ENCODE measurements at places on chromosomes 5 and 9. TPM values are rescaled to one million over a fixed set of nuclear protein-coding genes. Genes with fewer than 3 reads are reported as not detected.

DNA sequence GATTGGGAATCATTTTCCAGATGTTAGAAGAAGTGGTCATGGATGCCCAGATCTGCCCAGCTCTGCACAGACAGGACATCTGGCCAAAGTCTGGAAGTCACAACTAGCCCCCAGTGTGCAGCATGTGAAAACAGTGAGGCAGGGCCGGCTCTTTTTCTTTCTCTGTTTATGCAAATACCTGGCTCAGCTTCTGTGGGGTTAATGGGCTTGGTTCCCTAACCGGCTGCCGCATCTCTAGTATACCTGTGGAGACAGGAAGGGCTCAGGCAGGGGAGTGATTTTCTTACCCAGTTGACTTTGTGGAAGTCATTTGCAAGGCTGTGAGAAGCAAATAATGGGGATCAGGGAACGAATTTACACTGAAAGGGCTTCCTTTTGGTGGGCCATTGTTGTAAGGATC, 254.8 kb upstream of the PANK3 start:
- no peak for DNase-seq

DNA sequence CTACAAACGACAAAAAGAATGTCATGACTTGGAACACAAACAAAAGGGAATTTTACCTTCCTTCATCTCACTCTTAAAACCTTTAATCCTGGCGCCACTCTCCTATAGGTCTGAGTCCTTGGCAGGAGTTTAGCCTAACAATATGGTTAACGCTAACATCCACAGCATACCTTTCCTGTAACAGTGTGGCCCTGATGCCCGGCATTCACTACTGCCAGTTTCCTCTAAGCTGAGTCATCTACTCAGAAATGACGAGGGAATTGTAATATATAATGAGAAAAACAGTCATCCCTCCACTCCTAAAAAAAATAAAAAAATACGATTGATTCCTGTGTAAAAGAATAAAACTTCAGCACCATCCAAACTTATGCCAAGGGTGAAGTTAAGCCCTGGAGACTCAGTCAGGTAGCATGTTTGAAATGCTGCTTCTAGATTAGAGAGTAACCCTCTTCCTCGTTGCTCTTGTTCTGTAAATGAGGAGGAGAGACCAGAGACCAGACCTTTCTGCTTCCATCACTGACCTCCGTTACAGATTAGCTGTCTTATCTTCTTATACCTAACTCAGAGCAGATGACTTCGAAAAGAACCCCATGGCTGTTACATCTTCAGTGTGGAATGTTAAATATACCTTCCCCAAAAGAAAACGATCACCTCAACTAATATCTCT, 37.4 kb downstream of the CCDC125 start:
- no peak for DNase-seq

- no peak for DNase-seq
Observed at GRCh38 chr5:3899093-3899492, 303.5 kb downstream of the IRX1 start.

GRCh38 chr9:87406543-87407166, 91.0 kb upstream of the DAPK1 start:
- DNase-seq, result no peak

DNA sequence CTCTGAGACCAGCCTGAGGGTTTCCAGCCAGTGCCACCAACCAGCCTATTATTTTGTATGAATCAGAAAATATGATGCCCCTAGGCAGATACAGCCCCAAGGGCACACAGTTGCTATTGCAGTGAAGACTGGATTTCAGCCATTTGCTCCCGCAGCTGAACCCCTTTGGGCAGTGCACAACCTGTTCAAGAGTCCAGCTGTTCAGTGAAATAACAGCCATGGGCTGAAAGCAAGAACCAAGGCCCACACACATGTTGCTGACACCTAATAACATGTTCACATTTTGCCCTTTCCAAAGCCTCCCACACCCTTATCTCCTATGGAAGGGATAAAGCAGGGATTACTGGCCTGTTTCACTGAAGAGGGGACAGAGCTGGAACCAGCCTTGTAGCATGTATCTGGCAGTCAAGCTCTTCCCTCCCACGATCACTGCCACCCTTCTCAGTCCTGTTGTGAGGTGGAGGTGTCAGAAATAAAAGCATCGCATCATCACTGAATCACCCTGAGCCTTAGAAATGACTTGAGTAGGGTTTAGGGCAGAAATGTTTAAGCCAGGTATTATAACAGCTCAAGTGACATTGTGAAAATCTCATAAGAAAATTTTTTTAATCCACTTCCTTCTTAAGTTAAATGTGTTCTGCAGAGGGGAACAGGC, 137.1 kb upstream of the FSTL4 start:
- no peak for DNase-seq

DNA sequence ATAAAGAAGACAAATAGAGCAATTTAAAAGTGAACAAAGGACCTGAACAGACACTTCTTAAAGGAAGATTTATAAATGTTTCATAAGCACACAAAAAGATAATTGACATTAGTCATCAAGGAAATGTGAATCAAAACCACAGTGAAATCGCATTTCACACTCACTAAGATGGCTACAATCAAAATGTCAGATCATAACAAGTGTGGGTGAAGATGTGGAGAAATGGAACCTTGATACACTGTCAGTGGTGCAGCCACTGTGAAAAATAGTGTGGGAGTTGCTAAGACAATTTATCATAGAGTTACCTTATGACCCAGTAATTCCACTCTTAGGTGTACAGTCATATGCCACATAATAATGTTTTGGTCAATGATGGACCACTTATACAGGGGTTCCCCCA, 54.5 kb upstream of the HTR4 start:
- DNase-seq, result no peak

- DNase-seq, result no peak
Observed at GRCh38 chr5:139569270-139569955, 8.3 kb downstream of the UBE2D2 start.

Gene EGFLAM
- total RNA-seq, result not detected

Gene ADRB2
- total RNA-seq, result 2.1 TPM

Gene NTNG2
- total RNA-seq, result 1.3 TPM
